Fibroblast of skin of left quadriceps (primary cell): ENCODE measurements at places on chromosomes 13 and 19.
A peak's percentile ranks its signal among the peaks of the same experiment; 100 is the strongest.

GRCh38 chr13:43072394-43072793 lies 49.0 kb downstream of the DNAJC15 start:
- DNase-seq: no peak

DNA sequence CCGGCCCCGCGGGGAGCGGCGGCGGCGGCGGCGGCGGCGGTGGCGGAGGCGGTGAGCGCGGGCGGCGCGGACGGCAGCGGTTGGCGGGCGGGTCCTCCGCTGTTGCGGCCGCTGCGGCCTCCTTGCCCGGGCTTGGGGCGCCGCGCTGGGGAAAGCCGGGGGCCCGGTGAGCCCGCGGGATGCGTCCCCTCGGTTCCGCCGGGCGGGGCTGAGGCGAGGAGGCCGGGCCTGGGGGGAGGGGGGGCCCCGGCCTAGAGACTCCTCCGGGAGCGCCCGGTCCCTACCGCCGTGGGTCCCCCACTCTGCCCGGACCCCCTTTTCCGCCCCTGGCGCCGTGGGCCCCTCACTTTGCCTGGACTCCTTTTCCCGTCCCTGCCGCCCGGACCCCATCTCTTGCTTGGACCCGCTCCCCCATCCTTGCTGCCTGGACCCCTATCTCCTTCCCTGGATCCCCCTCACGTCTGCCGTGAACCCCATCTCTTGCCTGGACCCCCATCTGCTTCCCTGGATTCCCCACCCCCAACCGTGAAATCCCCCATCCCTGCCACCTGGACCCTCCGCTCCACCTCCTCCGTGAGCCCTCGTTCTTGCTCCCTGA lies 28.6 kb upstream of the NDUFS7 start:
- no peak for DNase-seq

GRCh38 chr13:105948143-105948542 lies 587.3 kb downstream of the EFNB2 start:
- DNase-seq: no peak

GRCh38 chr13:35909837-35910540 lies 221.2 kb downstream of the DCLK1 start:
- no peak for DNase-seq

- DNase-seq: no peak
Measured at GRCh38 chr13:33797622-33798021, 20.3 kb upstream of the RFC3 start.

- no peak for DNase-seq
Measured at GRCh38 chr19:49456326-49456725, 3.3 kb downstream of the ALDH16A1 start.

- DNase-seq: no peak
Measured at GRCh38 chr13:113348591-113348990, 15.3 kb downstream of the GRTP1 start.

- no peak for DNase-seq
Measured at GRCh38 chr13:94799299-94799698, 87.0 kb upstream of the SOX21 start.

- peak; percentile 30 for DNase-seq
Measured at GRCh38 chr13:78102121-78102677, 183.6 kb upstream of the EDNRB start.

- no peak for DNase-seq
Measured at GRCh38 chr19:41691268-41691970, 3.3 kb upstream of the CEACAM7 start.

DNA sequence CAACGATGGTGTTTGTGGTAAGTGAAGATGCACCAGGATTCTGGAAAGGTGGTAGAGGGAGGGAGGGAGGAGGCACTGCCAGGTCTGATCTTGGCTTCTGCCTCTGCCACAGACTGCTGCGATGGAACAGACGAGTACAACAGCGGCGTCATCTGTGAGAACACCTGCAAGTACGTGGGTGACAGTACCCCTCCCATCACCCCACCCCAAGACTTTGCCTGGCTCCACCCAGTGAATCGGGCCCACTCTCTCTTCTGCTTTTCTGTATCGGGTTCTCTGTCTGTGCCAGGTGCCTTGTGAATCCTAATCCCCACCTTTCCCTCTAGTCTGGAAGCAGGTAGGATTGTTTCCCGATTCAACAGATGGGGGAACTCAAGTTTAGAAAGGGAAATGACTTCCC lies 2.5 kb downstream of the PRKCSH start:
- DNase-seq: no peak

GRCh38 chr19:3310280-3310679 lies 56.1 kb upstream of the NFIC start:
- no peak for DNase-seq

GRCh38 chr13:112605531-112605990 lies 17.6 kb upstream of the TUBGCP3 start:
- DNase-seq: no peak

GRCh38 chr13:23560571-23561089 lies 9.6 kb upstream of the TNFRSF19 start:
- no peak for DNase-seq
